Stimulated activated CD8-positive, alpha-beta memory T cell treated with anti-CD3 and anti-CD28 coated beads, Interleukin-15, amount 100 ng/mL, for 4 hours (primary cell): ENCODE measurements at places on chromosomes 11 and 22.

GRCh38 chr11:87421422-87421821, 383.7 kb downstream of the TMEM135 start:
- DNase-seq = no peak

DNA sequence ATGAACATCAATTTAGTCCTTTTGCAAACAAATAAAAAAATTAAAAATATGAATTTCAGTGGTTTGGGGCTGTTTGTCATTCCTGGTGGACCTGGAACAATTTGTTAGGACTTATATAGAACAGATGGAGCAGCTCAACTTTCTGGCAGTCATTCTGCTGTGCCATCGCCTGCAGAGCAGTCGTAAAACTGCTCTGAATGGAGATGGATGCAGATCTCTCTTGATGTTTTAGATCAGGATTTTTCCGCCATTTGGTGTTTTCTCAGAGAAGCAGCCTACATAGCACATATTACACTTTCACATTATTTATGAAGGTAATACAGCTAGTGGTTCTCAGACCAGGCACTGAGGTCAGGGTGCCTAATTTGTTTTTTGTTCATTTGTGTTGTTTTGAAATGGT, 31.8 kb upstream of the HSPA8 start:
- DNase-seq = no peak

- no peak for DNase-seq
These were observed 66.2 kb upstream of the LMO1 start for GRCh38 chr11:8329847-8330361.

- no peak for DNase-seq
These were observed 106.4 kb downstream of the MICAL2 start for GRCh38 chr11:12216671-12217374.

GRCh38 chr11:125948278-125949051, 2.6 kb downstream of the VSIG10L2 start:
- DNase-seq = no peak

DNA sequence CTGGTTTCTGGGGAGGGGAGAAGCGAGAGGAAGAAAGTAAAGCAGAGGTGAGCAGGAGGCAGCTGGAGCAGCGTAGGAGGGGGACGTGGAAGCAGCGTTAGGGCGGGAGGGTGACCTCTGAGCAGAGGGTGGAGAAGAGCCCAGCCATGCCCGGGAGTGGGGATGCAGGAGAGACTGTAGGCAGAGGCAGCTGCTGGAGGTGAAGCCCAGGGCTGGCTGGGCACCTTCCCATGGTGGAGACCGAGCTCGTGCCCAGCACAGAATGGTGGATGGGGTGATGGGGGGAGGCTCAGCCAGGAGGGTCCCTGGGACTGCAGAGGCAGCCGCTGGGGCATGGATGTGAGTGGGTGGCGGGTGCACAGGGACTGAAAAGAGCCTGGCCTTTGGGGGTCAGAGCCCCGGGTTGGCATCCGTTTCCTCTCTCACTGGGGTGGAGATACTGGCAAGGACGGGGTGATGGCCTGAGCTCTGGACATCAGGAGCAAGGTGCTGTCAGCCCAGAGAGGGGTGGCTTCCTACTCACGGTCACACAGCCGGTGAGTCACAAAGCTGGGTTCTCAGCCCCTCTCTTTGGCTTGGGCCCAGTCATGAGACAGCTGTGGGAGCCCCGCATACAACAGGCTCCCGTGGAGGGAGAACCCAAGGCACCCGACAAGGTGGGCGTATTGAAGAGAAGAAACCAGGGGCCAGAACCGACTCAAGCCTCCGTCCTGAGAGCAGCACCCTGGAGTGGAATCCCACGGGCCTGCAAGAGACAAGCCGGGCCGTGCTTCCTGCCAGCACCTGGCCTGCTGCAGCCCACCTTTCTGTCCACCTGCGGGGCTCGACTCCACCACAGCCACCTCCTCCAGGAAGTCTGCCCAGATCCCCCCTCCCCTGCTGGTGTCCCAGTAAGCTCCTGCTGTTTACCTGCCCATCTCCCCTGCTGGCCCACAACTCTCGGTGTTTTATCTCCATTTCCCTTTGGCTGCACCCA, 45.8 kb upstream of the FGF3 start:
- DNase-seq = no peak

DNA sequence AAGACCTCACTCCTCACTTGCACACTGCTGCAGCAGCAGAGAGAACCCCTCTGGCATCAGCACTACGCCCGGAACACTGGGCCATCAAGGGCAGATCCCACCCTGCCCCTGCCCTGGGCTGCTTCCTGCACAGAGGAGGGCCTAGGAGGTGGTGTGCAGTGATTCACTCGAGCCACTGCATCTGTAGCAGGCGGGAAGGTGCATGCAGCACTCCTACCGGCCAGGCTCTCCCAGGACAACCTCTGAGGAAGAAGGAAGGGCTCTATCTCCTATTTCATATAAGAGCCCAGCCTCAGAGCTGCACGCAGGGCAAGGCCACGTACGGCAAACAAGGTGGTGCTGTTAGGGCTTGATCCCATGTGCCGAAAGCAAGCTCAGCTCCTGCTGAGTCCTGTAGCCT, 14.2 kb downstream of the RANGAP1 start:
- DNase-seq = no peak
